NCI-H1694 (cell line): ENCODE measurements at places on chromosomes 6 and 20.

DNA sequence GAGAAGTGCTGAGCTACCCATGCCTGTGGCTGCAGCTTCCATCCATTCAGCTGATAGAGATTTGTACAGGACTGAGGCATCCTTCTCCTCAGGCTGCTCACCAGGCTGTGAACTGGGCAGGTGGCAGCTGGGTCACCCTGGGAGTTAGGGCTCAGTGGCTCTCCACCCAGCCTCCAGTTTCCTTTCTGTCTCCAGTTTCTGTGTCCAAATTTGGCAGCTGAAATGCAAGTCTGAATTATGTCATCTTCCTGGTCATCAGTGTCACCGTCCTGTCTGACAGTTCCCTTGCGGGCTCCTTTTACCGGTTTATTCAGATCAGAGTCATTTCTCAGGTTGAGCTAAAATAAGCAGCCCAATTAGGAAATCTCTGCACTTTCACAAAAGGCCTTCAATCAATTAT, 93.3 kb downstream of the EDN1 start:
- DNase-seq: no peak

DNA sequence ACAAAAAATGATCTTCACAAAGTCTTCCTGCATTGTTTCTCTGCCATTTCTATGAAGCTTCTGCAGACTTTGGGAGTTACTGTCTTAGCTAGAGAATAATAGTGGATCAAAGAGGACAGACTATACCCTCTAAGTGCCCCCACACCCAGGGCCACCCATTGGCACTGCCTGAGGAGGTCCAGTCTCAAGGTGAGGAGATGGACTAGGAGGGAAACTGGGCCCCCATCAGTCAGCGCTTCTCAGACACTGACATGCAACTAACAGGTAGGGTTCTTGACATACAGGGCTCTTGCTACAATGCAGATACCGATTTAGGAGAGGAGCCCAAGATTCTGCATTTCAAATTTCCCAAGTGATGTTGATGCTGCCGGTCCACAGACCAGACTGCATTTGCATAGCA, 24.3 kb downstream of the PCNA start:
- no peak for DNase-seq

DNA sequence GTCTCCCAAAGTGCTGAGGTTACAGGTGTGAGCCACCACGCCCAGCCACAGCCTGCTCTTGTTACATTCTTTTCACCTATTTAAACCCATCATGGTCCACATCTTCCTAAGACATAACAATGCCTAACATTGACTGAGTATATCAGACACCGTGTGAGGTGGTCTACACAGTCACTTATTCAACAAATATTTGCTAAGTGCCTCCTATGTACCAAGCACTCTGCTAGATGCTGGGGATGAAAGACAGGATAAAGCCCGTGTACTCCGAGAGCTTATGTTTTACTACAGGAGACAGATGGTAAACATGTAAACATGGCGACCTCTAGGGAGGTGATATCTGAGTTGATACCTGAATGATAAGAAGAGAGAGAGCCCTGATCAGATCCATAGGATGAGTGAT, 12.7 kb downstream of the BCL2L1 start:
- DNase-seq: no peak

- DNase-seq: no peak
These were observed 9.6 kb downstream of the ABHD12 start for GRCh38 chr20:25380945-25381614.

GRCh38 chr6:31881136-31881859, 2.5 kb upstream of the SLC44A4 start:
- DNase-seq: no peak

DNA sequence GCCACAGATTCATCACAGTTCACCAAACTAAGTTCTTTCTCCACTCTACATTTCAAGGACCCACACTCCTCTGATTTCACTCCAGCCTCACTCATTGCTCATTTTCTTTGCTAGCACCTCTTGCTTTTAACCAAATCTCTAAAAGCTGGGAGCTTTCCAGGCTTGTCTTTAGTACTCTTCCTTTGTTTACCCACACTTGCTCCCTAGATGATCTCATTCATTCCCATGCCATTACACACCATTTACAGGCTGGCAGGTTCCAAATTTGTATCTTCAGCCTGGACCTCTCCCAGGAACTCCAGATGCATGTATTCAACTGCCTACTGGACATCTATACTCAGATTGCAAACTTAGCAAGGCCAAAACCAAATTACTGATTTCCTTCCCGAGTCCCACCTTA, 5.3 kb upstream of the GUCA1B start:
- no peak for DNase-seq

DNA sequence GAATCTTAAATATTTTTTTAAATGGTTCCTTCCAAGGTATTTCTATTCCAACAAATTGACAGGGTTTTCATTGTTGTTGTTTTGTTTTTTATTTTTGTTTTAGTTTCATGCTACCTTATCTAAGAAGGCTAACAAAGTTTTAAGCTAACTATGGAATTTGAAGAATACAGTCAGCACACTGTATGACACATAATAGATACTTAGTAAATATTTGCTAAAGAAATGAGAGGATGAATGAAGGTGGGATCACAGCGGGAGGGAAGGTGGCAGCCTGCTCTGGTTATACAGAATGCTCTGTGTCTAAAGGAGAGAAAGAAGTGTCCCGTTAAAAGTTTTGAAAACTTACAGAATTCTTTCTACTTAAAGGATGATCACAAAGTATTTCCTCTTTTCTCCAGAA, 43.7 kb upstream of the DST start:
- no peak for DNase-seq

DNA sequence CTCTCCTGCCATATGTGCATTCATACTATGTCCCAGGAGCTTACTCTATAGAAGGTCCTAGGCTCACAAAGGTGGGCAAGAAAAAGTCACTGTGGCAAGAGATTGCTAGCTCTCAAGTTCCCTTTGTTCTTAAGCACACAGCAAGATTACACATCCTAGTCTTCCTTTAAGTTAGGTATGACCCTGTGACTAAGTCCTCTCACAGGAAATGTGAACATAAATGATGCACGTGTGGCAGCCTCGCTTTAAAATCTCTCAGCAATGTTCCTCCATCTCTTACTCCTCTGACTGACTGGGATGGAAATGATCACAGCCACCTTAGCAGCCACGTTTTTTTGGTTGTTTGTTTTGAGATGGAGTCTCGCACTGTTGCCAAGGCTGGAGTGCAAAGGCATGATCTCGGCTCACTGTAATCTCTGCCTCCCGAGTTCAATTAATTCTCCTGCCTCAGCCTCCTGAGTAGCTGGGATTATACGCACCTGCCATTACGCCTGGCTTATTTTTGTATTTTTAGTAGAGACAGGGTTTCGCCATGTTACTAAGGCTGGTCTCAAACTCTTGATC, 35.7 kb upstream of the HAO1 start:
- no peak for DNase-seq

DNA sequence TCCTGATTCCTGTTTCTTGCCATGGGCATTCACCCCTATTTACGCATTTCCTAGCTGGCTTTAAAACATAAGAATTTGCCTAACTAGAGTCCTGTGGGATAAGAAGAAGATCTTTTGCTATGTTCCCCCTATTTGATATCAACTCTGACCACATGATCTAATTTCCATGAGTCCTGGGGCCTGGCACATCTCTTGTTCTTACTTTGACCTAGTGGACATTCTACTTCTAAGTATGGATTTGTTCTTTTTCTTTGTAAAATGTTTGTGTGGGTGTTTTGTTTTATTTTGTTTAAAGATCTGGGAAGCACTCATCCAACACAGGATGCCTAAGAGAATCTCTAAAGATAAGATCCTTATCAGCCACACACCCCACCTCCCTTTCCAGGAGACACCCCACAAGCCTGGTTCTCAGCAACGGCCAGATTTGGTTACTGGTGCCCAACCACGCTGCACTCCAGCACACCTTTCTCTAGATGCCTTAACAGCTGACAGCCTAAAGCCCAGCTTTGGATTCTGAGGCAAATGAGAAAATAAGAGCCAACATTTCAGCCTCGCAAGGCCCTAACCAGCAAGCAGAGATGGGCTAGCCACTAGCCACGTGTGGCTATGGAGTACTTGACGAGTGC, 74.7 kb downstream of the SLC23A2 start:
- no peak for DNase-seq

DNA sequence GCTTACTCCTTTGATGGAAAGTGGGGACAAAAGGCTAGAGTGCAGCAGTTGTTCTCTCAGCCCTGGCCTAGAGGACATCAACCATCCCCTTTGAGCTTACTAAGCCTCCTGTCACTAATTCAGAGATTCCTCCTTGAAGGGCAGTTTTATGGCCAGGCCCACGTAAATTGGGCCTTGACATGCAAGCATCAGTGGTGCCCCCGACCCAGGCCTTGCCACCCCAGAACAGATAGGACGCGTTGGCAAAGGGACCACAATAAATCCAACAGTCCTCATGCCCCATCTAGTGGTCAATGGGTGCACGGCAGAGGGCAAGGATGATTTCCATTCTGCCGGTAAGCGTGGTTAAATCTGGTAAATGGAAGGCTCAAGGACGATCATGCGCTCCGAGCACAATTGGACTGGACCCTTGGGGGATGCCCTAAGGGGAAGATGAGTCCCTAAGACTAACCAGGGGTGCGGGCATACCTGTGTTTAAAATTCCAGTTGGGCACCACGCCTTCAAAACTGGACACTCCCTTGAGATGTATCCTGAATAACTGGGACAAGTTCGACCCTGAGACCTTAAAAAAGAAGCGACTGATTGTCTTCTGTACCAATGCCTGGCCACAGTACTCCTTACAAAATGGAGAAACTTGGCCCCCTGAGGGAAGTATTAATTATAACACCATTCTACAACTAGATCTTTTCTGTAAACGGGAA, 32.6 kb downstream of the CEP85L start:
- DNase-seq: peak; percentile 6
